ENCODE measurements at places on chromosomes 4 and X.

DNA sequence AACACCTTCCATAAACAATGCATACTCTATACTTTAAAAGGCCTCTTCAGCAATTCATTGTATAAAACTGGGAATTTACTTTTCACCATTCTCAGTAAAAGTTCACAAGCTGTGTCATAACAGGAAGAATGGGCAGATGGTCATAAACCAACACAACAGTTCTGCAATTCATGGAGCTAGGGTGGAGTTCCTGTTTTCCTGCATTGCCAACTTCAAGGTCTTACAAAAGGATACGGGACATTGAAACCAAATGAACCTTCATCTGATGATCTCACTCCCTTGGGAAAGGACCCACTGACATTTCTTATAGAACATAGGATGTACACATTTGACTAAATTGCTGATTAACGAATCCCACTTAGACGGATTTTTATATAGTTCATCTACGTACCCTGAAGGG lies 4.1 kb downstream of the KDR start:
- no peak for DNase-seq

GRCh38 chrX:11190745-11191510 lies 79.8 kb downstream of the HCCS start:
- no peak for DNase-seq

GRCh38 chrX:17805120-17805519 lies 56.0 kb downstream of the RAI2 start:
- no peak for DNase-seq

DNA sequence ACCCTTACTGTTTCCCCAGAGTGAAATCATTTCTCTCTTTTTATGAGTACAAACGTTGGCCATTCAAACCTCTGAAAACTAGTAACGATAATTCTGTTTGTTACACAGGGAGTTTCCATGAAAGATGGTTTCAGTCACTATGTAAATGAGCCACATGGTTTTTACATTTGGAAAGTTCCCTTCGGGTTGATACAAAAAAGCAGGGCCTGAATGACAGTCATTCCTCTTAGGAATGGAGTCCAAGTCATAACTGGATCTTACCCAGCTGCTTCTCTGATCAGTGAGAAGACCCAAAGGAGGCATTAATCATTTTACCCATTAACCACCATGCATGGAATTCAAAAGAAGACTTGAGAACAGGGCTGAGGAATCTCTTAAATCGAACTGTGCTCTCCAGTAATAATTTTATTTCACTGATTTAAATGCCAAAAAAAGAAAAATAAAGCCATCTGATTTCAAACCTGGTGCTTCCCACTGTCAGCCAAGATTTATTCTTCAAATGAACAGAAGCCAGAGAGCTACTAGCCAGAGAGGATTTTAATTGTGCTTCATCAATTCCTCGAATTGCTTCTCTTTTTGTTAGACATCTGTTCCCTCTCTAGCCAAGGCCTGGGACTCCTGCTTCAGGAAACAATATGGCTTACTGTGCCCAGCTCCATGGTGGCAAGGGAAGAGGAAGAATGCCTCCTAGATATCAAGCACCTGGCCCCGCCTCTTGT lies 3.2 kb downstream of the SOWAHB start:
- no peak for DNase-seq

- DNase-seq: no peak
Observed at GRCh38 chrX:133868250-133868649, 117.1 kb downstream of the GPC3 start.

- DNase-seq: no peak
Observed at GRCh38 chrX:44795945-44796450, 47.8 kb upstream of the DUSP21 start.

- no peak for DNase-seq
Observed at GRCh38 chr4:150342945-150343344, 239.0 kb upstream of the MAB21L2 start.

DNA sequence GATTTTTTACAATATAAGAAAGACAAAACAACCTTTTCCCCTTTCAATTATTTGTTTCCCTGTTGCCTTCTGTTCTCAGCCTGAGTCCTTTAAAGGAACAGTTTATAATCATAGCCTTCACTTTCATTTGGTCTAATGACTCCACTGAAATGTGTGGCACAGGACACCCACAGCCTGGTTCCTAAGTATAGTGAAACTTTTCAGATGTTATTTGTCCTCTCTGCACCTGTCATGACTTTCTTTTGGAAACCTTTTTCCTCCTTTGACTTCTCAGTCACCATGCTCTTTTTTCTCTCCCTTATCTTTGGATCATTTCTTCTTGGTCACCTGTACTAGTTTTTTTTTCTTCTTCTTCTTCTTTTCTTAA lies 237.8 kb upstream of the ANXA3 start:
- DNase-seq: no peak

DNA sequence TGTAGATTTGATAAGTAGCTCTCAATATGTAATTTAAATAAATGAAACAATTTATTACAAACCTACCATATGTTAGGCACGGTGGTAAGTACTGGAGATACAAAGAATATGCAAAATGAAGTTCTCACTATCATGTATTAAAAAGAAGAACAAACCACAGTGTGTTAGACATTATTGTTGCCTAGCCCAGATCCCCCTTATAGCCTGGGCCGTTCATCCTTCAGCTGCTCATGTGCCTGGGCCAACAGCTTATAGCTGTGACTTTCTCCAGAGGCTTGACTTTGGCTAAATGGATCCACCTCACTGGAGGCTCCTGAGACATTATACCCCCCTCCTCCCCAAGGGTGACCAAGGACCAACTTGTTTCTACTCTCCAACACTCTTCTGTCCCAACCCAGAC lies 29.8 kb upstream of the CCNG2 start:
- no peak for DNase-seq
